ENCODE measurements at places on chromosomes 11 and 22. TPM values are rescaled to one million over a fixed set of nuclear protein-coding genes. Genes with fewer than 3 reads are reported as not detected.

Gene KIRREL3
- 0.09 TPM for total RNA-seq

Gene OR6T1
- total RNA-seq = not detected

Gene SCGB2A2
- total RNA-seq = not detected

Gene CDCA5
- total RNA-seq = 94.8 TPM

Gene GTSE1
- total RNA-seq = 42.6 TPM

Gene TPBGL
- 0.64 TPM for total RNA-seq

Gene SCGB1D2
- not detected for total RNA-seq

Gene TMPRSS4
- total RNA-seq = not detected

Gene TMEM258
- total RNA-seq = 199 TPM

Gene NAV2
- 46.3 TPM for total RNA-seq

DNA sequence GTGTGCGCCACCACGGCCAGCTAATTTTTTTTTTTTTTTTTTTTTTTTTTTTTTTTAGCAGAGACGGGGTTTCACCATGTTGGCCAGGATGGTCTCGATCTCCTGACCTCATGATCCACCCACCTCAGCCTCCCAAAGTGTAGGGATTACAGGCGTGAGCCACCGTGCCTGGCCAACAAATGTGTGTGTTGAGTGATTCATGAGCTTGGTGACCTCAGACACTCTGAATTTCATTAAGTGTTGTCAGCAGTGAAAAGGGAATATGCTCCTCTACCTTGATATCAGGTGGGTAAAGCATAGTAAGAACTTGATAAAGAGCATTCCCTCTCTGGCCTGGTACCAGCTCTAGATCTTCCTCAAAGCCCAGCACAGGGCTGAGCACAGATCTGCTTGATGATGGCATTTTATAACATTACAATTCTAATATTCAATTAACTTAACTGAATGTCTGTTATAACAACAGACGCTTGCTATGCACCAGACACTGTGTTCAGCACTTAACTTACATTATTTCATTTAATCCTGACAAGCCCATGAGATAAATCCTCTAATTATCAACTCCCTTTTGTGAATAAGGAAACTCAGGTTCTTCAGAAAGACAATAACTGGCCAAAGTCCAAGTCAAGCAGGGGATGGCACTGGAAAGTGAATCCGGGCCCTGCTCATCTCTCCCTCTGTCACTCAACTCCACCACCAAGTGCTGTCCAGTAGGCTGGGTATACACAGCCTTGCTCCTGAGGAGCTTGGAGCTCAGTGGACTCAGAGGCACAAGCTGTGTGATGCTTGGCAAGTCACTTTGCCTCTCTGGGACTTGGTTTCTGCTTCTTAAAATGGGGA is 13.0 kb downstream of the TBC1D10A start:
- DNase-seq = no peak

DNA sequence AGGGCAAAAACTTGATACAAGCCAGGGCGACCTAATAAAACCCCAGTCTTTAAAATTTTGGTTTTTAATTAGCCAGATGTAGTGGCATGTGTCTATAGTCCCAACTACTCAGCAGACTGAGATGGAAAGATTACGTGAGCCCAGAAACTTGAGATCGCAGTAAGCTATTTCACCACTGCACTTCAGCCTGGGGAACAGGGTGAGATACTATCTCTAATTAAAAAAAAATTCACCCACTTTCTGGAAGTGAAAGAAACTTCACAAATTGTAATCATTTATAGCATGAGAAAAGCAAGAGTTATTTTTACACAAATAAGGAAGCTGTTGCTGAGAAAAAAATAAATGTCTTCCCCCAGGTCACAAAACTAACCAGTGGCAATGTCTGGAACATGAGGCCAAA is 882 bp upstream of the GLYATL2 start:
- no peak for DNase-seq

GRCh38 chr11:68924073-68924925 is 20.6 kb downstream of the IGHMBP2 start:
- DNase-seq = no peak

- no peak for DNase-seq
These were observed 52.2 kb downstream of the BMAL1 start for GRCh38 chr11:13329670-13330356.

DNA sequence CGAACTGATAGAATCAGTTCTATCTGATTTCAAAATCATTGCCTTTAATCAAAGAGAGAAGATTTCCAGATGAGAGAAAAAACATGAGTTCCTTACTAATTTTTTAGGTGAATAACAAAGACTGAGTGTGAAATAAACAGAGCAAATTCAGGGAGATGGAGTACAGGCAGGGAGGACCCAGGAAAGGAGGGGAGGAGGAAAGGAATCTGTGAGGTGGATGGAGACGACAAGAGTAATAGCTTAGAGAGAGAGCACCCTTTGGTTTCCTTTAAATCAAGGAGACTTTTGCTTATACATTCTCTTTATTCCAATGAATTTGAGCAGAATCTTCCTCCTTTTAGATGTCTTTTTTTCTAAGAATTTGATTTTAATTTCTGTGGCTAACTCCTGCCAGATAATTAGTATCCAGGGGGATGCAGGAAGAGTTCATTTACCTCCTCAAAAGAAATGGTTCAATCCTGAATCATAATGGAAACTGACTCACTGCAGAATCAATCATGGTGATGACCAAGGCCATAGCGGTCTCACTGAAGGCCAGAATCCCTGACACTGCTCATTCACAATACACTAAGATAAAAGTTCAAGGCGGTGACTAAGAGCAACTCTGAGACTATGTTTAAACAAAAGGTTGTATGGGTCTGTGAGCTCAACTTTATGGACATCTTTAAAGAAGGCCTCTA is 234.0 kb upstream of the ZC3H12C start:
- no peak for DNase-seq

- DNase-seq = no peak
These were observed 1.0 kb upstream of the ATG2A start for GRCh38 chr11:64918017-64918416.

- no peak for DNase-seq
These were observed 42.0 kb downstream of the SERPINH1 start for GRCh38 chr11:75603791-75604736.

DNA sequence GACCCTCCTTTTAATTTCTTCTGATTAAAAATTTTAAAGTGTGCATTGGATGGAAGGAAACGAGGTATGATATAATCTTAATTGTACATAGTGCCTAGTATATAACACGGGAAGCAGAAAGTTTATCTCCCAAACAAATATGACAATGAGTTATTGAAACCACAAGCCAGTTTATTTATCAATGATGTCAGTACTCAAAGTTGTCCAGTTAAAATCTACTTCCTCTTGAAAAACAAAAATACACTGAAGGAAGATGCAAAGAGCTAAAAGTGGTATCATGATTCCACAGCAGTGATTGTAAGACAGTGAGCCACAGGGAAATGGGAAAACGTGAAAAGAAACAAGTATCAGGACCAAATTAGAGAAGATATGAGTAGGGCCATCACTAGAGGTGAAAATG is 18.8 kb upstream of the OR5B21 start:
- DNase-seq = no peak

DNA sequence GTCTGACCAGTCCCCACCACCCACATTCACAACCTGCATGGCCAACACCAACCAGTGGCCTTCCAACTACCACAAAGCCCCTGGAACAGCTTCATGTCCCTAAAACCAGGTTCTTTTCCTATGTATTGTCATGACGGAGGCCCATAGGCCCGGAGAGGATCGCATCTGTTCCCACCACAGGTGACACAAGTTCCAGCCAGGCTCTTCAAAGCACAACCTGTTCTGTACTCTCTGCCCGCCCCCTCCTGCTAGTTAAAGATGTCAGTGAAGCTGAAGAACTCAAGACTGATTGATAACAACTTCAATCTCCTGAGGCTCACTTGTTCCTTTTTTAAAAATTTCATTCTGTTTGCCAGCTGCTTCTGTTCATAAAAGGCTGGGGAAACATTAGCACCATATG is 121.1 kb upstream of the GUCY1A2 start:
- DNase-seq = no peak

- no peak for DNase-seq
These were observed 19.7 kb downstream of the ZNF195 start for GRCh38 chr11:3359092-3359824.

DNA sequence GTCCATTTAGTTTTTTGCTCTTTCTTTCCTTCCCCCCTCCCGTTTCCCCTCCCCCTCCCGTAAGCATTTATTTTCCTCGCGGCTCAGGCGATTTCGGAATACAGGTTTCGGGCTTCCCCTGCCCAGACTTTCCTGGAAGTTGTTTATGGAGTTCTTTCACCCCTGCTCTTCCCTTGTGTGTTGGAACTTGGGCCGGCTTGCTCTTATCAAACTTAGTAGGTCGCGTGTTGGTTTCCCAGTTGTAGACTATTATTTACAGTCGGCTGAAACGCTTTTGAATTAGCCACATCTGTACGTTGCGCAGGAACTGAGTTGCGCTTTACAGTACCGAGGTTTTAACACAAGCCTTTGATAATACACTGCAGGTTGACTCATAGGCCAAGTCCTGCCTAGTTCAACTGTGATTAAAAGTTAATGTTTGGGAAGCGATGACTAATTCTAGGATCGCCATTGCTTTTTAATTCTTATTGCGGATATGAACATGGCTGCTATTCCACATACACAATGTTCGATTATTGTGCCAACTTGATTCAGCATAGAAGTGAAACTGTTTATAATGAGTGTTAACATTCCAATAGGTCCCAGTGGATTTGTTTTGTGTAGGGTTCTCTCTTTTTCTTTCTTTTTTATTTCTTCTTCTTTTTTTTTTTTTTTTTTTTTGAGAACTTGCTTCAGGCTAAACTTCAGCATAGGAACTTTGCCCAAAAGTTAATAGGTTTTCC is 1.7 kb downstream of the YAP1 start:
- no peak for DNase-seq

DNA sequence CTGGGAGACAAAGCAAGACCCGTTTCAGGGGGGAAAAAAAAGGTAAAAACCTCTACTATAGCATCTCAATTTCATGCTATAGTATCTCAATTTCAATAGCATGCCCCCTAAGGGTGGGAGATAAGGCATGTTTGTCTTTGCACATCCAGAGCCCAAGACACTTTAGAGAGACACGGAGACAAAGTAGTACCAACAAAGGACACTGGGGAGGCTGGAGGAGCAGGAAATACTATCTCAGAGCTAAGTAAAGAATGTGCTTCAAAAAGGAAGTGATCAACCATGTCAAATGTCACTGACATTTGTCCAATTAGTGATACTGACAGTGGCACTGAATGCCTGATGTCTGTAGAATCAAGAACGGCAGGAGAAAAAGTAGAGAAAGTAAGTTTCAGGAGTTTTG is 68.6 kb downstream of the RRAS2 start:
- no peak for DNase-seq

GRCh38 chr11:36191941-36192340 is 97.3 kb downstream of the COMMD9 start:
- DNase-seq = no peak

DNA sequence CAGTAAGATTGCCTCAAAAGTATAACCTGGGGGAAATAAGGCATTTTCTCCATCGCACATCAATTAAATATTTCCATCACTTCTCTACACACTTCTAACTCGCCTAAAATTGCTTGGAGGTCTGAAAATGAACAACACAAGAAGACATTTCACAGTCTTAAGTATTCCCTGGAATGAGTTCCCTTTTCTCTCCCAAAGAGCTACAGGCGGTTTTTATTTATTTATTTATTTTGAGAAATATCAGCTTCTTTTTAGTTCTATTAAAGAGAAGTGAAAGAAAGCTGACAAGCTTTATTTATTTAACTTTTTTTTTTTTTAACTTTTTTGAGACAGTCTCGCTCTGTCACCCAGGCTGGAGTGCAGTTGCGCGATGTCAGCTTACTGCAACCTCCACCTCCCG is 11.5 kb upstream of the PARVB start:
- no peak for DNase-seq

DNA sequence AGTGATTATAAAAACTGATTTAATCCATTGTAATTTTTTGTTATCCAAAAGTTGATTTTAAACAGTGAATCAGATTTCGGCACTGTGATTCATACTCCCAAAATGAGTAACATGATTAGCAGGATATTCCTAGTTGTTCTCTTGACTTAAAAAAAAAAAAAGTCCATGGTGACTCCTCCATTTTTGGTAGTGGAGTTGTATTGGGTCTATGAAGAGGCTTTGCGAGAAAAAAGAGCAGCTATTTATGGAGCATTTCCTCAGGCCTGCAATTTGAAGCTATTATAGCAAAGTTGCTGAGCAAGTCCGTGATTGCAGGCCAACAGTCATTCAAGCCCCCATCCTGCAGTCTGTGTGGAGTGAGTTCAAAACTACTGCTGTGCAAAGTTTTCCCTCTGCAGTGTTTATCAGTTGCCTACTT is 28.8 kb downstream of the YAP1 start:
- no peak for DNase-seq

DNA sequence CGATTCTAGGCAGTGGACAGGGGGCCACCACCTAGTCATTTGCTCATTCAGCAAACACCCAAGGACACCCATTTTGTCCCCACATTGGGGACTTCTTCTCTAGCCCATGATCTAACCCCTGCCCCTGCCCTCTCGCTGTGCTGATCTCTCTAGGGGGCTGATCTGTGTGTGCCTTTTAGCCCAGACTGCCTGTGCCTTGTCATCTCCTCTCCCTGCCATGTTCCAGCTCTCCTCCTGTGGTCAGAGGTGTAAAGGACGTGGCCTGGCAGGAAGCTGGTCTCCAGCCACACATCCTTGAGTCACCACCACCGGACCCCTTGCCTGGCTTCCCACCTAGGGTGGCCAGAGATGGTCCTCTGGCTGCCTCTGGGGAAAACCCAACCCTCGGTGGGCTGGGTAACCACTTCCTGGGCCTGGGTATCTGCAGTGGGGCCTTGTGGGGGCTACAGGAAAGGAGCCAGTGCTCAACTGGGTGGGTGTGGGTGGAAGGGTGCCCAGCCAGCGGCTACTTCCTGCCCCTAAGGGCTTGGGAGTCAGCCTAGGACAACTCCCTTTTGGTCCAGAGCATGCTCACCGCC is 1.3 kb downstream of the CTSW start:
- no peak for DNase-seq

- peak; percentile 55 for DNase-seq
These were observed 100.8 kb upstream of the CLPB start for GRCh38 chr11:72535194-72535547.

DNA sequence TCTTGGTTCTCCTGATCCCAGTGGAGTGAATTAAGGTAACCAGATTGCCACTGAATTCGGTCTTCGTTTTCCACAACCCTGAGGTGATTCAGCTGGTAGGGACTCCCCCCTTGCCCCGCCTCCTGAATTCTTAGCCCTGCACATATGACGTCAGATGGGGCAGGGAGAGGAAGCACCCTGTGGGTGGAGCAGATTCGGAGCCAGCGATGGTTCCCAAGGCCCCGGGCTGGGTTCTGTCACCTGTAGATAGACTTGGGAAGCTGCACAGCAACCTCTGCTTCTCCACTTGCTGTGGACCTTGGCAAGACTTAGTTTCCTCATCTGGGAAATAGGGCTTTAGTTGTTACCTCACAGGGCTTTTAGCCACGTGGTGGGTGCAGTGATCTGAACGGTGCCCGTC is 67.8 kb downstream of the CTTN start:
- DNase-seq = no peak

GRCh38 chr11:110376021-110376420 is 53.7 kb upstream of the FDX1 start:
- DNase-seq = no peak

- peak; percentile 79 for DNase-seq
These were observed 132.7 kb upstream of the RCN1 start for GRCh38 chr11:31958076-31958735.

GRCh38 chr11:46916286-46917108 is 1.9 kb downstream of the LRP4 start:
- peak; percentile 70 for DNase-seq

GRCh38 chr11:92330114-92330513 is 105.5 kb downstream of the FAT3 start:
- DNase-seq = no peak

GRCh38 chr11:73670808-73671207 is 24.4 kb downstream of the PLEKHB1 start:
- DNase-seq = no peak

All from H9 (cell line).